ENCODE measurements at places on chromosomes 5 and 9.

- no peak overlapping the region for H3K27ac ChIP-seq
- no peak overlapping the region for H3K4me3 ChIP-seq
- no peaks in the 10 kb centered on the region for H3K4me1 ChIP-seq
- no peak for DNase-seq
- no peaks in the 10 kb centered on the region for H3K27me3 ChIP-seq
- H3K36me3 ChIP-seq, result no peaks in the 10 kb centered on the region
These were observed 51.4 kb downstream of the ROR2 start for GRCh38 chr9:91898451-91899218.

DNA sequence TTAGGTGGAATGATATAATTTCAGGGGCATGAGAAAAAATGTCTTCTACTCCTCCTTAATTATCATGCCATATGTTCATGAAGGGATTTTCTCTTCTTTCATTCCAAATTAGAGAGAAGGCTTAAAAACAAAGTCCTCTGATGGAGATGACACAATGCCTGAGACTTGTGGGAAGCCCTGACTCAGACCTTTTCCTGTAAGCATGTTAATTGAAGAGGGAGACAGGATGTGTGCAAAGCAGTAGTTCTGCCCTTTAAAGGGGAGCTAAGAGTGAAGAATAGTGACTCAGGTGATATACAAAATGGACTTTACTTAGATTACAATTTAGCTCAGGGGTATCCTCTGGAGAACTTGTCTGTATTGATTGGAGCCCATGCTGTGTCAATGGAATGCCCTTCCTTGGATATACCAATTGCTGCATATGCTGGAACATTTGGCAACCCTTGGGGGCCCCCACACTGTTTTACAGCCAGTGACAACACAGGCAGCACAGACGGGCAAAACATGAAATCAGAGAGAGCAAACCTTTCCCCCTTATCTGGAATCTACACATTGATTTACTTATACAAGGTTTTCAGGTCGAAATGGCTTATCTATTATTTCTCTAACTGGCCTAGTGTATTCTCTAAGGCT lies 81.3 kb downstream of the IZUMO3 start:
- no peak for DNase-seq
- no peaks in the 10 kb centered on the region for H3K27me3 ChIP-seq
- no peak overlapping the region for H3K27ac ChIP-seq
- H3K4me3 ChIP-seq, result no peak overlapping the region

DNA sequence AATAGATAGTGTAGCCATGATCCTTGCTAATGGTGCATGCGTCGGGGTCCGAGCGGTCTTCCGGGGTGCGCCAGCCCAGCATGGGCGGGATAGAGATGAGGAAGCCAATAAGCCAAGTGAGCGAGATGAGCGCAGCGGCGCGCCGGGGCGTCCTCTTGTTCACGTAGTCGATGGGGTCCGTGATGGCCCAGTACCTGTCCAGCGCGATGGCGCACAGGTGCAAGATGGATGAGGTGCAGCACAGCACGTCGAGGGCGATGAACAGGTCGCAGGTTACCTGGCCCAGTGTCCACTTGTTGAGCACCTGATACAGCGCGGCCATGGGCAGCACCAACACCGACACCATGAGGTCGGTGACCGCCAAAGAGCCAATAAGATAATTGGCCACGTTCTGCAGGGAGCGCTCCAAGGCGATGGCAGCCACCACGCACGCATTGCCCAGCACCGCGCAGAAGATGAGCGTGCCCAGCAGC lies 1.1 kb downstream of the HTR1A start:
- no peak for DNase-seq
- H3K4me1 ChIP-seq, result no peaks in the 10 kb centered on the region
- no peaks in the 10 kb centered on the region for H3K36me3 ChIP-seq
- no peak overlapping the region for H3K27ac ChIP-seq

GRCh38 chr9:3903906-3904305 lies 378.1 kb upstream of the RFX3 start:
- H3K4me1 ChIP-seq, result peaks cover 16% of the 10 kb centered on the region
- H3K27ac ChIP-seq, result no peak overlapping the region
- no peaks in the 10 kb centered on the region for H3K36me3 ChIP-seq
- no peak for DNase-seq
- no peaks in the 10 kb centered on the region for H3K27me3 ChIP-seq
- no peak overlapping the region for H3K4me3 ChIP-seq

DNA sequence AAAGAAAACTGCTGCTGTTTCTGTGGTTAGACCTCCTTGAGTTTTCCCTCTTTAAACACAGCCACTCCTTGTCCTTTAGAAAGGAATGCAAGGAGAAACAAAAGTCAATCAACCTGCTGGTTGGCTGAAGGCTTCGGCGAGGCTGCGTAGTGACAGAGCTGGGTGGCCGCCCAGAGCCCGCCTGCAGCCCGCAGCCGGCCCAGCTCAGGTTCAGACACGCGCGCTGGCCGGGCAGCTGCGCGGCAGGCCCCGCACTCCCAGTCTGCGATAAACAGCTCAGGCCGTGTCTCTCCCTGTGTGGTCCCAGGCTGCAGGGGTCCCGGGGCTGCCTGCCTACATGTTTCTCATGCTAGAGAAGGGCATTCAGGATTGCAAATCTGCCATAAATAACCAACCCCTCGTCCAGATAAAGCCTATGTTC lies 115.4 kb downstream of the HSD17B3 start:
- H3K4me3 ChIP-seq, result no peak overlapping the region
- DNase-seq, result peak; percentile 94
- H3K36me3 ChIP-seq, result no peaks in the 10 kb centered on the region
- peak overlapping the region; percentile 96 for H3K27ac ChIP-seq
- no peaks in the 10 kb centered on the region for H3K27me3 ChIP-seq
- peaks cover 40% of the 10 kb centered on the region for H3K4me1 ChIP-seq

DNA sequence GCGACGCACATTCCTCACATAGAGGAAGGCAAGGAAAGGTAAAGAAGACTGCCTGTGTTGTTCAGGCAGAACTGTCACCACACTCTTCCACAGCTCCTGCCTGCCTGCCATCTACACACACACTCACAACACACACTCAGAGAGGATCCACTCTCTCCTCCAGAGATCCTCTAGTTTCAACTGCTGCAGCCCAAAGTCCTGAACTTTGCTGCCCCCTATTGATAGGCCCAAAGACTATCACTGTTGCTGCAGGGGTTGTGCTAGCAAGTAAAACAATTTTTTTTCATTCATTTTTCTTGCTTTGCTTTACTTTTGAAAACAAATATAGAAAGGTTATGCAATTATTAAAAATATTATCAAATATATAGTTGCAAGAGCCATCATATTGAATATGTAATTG lies 5.9 kb upstream of the CFAP90 start:
- H3K4me1 ChIP-seq, result no peaks in the 10 kb centered on the region
- H3K36me3 ChIP-seq, result peaks cover 34% of the 10 kb centered on the region
- no peak overlapping the region for H3K27ac ChIP-seq
- H3K4me3 ChIP-seq, result no peak overlapping the region
- H3K27me3 ChIP-seq, result no peaks in the 10 kb centered on the region

- no peak for DNase-seq
- H3K4me1 ChIP-seq, result peaks cover 36% of the 10 kb centered on the region
- no peaks in the 10 kb centered on the region for H3K36me3 ChIP-seq
- no peaks in the 10 kb centered on the region for H3K27me3 ChIP-seq
- H3K4me3 ChIP-seq, result no peak overlapping the region
These were observed 106.3 kb downstream of the PCSK5 start for GRCh38 chr9:75996726-75997125.

GRCh38 chr5:151239237-151239861 lies 13.6 kb upstream of the GM2A start:
- no peak overlapping the region for H3K4me3 ChIP-seq
- 0 out of 2 replicates have a peak, but pooled peaks cover 3% of the 10 kb centered on the region for H3K27me3 ChIP-seq
- no peaks in the 10 kb centered on the region for H3K36me3 ChIP-seq
- H3K27ac ChIP-seq, result no peak overlapping the region

DNA sequence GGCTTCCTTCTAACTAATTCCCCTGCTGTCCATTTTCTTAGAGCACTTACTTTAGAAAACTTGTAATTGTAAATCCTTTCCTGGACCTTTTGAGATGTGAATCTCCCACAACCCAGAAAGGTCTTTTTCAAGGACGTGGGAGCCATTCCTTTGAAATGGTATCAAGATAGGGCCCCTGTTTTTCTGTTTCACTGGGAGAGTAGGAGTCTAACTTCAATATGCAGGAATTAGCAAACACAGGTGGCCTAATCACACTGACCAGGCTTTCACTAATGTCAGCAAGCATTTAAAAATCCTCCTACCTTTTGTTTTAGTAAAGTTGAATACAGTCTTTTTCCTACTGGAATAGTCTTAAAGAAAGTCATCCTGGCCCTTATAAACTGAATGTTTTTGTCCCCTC lies 558.3 kb downstream of the PTPRD start:
- H3K36me3 ChIP-seq, result no peaks in the 10 kb centered on the region
- no peaks in the 10 kb centered on the region for H3K4me1 ChIP-seq
- no peak for DNase-seq
- H3K4me3 ChIP-seq, result no peak overlapping the region
- H3K27ac ChIP-seq, result no peak overlapping the region
- H3K27me3 ChIP-seq, result no peaks in the 10 kb centered on the region

- no peaks in the 10 kb centered on the region for H3K36me3 ChIP-seq
- peak; percentile 56 for DNase-seq
- peaks cover 14% of the 10 kb centered on the region for H3K4me1 ChIP-seq
- H3K27ac ChIP-seq, result no peak overlapping the region
- H3K4me3 ChIP-seq, result no peak overlapping the region
These were observed 1.3 kb downstream of the GABBR2 start for GRCh38 chr9:98707166-98708102.

- no peak for DNase-seq
- no peaks in the 10 kb centered on the region for H3K4me1 ChIP-seq
- H3K36me3 ChIP-seq, result no peaks in the 10 kb centered on the region
- no peak overlapping the region for H3K4me3 ChIP-seq
- H3K27me3 ChIP-seq, result no peaks in the 10 kb centered on the region
These were observed 40.3 kb downstream of the SLC24A2 start for GRCh38 chr9:19748278-19749126.

GRCh38 chr5:37851305-37851704 lies 11.5 kb upstream of the GDNF start:
- H3K27me3 ChIP-seq, result no peaks in the 10 kb centered on the region
- H3K27ac ChIP-seq, result no peak overlapping the region
- H3K36me3 ChIP-seq, result no peaks in the 10 kb centered on the region
- no peak overlapping the region for H3K4me3 ChIP-seq

DNA sequence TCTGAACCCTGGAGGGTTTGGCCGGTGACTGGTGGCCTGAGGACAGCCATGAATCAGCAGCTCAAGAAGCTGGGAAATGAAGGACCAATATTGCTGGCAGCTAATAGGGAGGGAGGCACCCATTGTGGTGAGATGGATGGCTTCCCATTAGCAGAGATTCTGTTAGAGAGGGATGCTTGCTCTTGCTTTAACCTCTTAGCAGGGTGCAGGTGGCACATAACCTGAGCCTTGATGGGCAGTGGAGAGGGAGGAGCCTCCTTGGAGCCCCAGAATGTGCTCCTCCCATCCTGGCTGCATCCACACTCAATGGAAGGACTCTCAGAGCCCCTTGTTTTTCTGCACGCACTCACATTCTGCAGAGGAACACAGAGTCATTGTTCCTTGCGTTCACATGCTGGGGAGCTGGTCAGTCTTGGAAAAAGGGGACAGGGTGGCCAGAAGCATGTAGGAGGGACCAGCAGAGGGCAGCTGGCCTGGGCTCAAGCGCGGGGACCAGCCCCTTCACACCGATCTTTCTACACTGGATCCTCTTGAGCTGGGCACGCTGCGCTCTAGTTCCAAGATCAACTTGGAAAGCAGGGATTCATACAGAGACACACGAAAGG lies 161.8 kb downstream of the MED10 start:
- no peak overlapping the region for H3K27ac ChIP-seq
- H3K4me1 ChIP-seq, result no peaks in the 10 kb centered on the region
- peak; percentile 22 for DNase-seq
- no peak overlapping the region for H3K4me3 ChIP-seq

GRCh38 chr5:137727623-137728022 lies 8.3 kb downstream of the KLHL3 start:
- no peak for DNase-seq
- H3K4me3 ChIP-seq, result no peak overlapping the region
- no peaks in the 10 kb centered on the region for H3K4me1 ChIP-seq
- H3K27ac ChIP-seq, result no peak overlapping the region

DNA sequence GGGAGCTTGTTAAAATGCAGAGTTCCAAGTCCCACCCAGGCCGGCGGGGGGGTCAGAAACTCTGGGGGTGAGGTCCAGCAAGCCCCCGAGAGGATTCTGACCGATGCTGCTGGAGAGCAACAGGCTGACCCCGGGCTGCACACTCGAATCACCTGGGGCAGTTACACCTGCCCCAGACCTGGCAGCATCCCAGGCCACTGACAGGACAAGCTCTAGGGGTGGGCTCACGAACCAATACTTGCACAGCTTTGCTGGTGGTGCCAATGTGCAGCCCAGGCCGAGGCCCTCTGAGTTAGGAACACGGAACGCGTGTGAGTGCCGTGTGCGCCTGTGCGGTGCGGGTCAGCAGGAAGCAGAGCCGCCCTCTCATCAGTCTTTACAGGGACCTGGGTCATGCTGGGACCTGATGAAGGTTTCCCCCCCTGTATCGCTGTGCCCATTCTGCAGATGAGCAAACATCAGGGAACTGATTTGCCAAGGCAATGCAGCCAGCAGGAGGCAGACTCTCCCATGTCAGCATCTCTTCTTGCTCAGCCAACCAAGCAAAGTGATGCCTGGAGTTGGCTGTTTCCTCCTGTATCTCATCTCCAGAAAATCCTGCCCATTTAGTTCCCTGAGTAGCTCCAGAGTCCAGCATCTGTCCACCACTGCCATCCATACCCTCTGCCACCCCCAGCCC lies 16.3 kb downstream of the FAM163B start:
- H3K4me3 ChIP-seq, result no peak overlapping the region
- H3K4me1 ChIP-seq, result no peaks in the 10 kb centered on the region
- no peaks in the 10 kb centered on the region for H3K36me3 ChIP-seq

DNA sequence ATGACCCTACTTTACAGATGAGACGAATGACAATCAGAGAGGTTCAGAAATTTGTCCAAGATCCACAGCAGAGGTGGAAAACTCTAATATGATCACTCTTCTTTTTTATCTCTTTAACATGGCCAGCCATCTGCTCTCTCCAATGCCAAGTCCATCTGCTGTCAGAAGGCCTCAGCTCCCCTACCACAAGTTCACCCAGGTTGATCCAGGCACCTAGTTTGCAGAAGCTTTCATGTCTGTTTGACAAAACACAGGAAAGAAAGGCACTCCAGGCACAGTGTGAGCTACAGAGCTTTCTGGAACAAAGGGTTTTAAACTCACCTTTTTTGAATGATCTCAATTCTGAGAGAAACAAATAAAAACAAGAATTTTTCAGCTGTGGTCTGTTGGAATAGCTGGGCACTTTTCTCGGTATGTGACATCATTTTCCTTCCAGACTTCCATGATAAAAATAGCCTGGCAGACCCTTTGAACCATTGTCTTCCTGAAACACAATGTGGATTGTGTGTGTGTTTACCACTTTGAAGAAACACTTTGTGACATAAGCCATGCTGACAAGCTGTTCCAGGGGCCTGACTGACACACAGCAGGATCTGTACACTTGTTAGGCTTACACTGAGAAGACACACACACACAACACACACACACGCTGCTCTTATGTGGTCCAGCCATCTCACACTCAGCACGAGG lies 214.3 kb downstream of the AGTPBP1 start:
- no peaks in the 10 kb centered on the region for H3K27me3 ChIP-seq
- H3K4me1 ChIP-seq, result no peaks in the 10 kb centered on the region

GRCh38 chr9:93574900-93575795 lies 1.2 kb upstream of the PHF2 start:
- no peak for DNase-seq
- peaks cover 21% of the 10 kb centered on the region for H3K4me1 ChIP-seq
- H3K27ac ChIP-seq, result peak overlapping the region; percentile 52
- peak overlapping the region; percentile 79 for H3K4me3 ChIP-seq
- H3K27me3 ChIP-seq, result no peaks in the 10 kb centered on the region
